ENCODE measurements at places on chromosomes 5 and 9.

DNA sequence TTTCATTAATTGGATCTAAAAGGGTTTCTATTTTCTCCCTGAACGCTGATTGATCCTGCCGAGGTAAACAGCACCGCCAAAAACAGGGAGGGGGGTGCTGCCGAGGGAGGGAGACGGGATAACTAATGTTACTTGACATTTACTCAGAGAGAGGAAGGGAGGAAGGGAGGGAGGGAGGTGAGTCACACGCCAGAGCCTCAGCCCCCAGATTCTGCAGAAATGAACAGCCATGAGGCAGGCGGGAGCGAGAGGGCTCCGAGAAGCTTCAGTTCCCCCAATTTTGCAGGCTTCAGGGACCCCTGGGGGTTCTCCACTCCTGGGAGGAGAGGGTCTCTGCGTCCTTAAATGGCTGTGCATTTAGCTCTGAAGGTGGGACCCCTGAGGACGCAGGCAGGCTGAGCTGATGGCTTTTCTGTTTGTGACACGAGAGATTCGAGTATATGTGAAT is 59.1 kb upstream of the IER5L start:
- DNase-seq = no peak

GRCh38 chr5:80933036-80933435 is 27.1 kb upstream of the RASGRF2 start:
- DNase-seq = no peak

GRCh38 chr5:72244862-72245371 is 75.1 kb downstream of the MRPS27 start:
- DNase-seq = no peak

DNA sequence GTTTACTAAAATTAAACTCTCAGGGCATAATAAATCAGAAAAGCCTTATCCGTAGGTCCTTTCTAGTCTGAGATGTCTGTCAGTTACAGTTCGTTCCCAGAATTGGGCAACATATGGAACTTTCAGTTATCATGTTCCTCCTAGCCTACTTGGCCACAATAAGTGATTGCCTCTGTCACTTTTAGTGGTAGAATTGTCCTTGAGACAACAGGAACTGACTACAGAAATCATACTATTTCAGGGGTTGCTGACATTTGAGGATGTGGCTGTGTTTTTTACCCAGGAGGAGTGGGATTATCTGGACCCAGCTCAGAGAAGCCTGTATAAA is 956 bp downstream of the ZNF189 start:
- DNase-seq = no peak

DNA sequence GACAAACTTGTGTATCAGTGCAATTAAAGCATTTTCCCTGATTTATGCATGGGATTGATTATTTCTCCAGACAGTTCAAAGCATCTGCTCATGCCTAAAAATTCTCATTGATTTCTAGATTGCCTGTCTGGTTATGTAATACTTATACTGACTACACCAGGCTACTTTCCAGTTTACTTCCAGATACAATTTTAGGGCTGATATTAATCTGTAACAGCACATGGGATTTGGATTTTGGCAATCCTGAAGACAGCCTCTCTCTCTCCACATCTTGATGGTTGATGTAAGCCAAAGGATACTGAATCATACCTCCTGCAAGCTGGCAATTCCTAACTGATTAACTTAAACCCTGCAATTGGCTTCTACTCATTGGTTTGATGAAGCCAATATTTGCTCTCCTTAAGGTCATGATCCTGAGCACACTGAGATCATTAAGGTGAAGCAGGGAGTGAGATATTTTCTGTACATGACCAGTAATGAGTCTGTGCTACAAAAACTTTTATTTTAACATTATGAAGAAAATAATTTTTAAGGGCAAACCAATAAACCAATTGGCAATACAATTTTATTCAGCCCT is 25.7 kb upstream of the FBXL7 start:
- DNase-seq = no peak

DNA sequence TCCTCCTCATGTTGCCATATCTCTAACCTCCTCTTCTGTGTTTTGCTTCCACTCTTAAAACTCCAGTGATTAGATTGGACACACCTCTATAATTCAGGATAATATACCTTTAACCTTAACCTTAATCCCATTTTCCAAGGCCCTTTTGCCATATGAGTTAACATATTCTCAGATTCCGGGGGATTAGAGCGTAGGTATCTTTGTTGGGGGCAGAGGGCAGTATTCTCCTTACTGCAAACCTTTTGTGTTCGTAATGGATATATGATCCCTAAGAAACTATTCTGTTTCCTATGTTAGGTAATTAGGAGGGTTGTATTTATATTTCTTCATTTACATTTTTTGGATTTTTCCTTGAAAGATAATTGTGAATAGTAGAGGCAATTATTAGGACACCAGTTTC is 99.5 kb downstream of the VPS13A start:
- DNase-seq = no peak
